ENCODE measurements at places on chromosomes 13 and 19. TPM values are rescaled to one million over a fixed set of nuclear protein-coding genes. Genes with fewer than 3 reads are reported as not detected.

Gene TPTE2
- total RNA-seq = not detected

Gene LHFPL6
- total RNA-seq = 44.0 TPM

Gene LILRA6
- not detected for total RNA-seq

Gene LRRC25
- total RNA-seq = not detected

Gene IFNL1
- total RNA-seq = not detected

Gene LIM2
- not detected for total RNA-seq

Gene ATXN8OS
- not detected for total RNA-seq

Gene MBD3L5
- not detected for total RNA-seq

Gene XRCC1
- total RNA-seq = 27.0 TPM
